Aorta (tissue), 5 donors: ENCODE measurements at places on chromosomes 13 and 19. TPM values are rescaled to one million over a fixed set of nuclear protein-coding genes. Genes with fewer than 3 reads are reported as not detected.

- DNase-seq: no peak
These were observed 46.9 kb upstream of the AKAP11 start for GRCh38 chr13:42225051-42225450.

GRCh38 chr19:5637971-5638370, 15.1 kb downstream of the SAFB start:
- DNase-seq: no peak

DNA sequence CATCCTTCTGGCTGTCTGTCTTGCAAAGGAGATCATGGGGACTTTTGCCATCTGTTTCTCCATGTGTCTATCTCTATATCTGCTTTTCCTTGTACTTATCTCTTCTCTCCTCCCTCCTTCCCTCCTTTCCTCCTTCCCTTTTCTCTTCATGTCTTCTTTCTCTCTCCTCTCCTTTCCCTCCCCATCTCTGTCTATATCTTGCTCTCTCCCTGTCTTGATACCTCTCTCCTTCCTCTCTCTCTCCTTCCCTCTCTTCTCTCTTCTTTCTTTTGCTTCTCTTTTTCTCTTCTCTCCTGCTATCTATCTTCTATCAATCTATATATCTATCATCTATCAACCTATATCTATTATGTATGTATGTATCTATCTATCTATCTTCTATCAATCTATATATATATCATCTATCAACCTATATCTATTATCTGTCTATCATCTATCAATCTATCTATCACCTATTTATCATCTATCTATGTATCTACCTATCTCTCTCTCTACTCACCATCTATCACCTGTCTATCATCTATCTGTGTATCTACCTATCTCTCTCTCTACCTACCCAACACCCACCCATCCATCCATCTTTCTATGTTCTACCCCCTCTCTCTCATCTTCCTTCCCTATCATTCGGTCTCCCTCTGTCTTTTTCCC, 27.5 kb downstream of the SPTBN4 start:
- no peak for DNase-seq

HSH2D gene
- total RNA-seq: 1.3 TPM

DNA sequence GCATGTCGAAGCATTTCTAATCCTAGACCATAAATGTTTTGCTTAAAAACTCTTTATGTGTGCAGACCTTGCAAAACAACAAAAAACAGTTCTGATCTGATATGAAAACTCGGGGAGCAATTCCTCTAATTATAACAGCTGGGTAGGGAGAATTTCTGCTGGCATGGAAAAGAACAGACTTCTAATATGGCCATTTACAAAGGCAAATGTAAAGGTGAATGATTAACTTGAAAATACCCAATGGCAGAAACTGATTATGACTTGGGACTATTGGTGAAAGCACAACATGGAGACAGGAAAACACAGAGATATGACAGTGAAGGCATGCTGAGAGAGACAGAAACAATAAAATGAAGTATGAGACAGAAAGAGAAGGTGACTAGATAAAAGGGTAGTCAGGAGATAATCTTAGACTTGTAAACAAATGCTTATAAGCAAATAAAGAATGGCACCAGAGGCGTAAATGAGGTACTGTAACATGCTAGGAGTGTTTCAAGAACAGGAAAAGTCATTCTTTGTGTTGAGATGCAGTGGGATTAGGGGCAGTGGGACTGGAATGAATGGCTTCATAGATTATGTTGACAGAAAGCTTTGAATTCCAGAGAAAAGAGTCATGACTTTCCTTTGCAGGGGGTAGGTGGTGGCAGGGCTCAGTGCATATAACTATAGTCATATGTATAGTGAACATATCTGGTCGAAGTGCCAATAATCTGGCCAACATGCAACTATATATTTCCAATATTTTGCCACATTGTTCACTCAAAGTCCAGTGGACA, 393.0 kb downstream of the ITGBL1 start:
- no peak for DNase-seq

DNA sequence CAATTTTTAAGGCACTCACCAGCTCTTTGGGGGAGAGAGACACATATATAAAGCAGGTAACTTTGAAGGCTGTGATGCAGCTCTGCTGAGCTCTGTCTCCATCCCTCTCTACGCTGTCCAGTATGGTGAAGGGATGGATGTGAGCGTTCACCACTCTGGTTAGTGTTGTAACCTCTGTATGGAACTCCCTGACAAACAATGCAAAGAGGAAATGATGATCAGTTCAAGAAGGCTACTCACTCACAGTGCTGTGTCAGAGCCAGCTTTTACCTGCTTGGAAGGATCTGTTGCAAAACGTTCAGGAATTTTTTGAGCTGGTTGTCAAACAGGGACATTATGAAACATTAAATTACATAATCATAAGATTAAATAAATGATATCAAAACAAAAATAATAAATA, 90.8 kb upstream of the SLC10A2 start:
- DNase-seq: no peak
